Activated gamma-delta T cell (primary cell): ENCODE measurements at places on chromosomes 2 and 18.

DNA sequence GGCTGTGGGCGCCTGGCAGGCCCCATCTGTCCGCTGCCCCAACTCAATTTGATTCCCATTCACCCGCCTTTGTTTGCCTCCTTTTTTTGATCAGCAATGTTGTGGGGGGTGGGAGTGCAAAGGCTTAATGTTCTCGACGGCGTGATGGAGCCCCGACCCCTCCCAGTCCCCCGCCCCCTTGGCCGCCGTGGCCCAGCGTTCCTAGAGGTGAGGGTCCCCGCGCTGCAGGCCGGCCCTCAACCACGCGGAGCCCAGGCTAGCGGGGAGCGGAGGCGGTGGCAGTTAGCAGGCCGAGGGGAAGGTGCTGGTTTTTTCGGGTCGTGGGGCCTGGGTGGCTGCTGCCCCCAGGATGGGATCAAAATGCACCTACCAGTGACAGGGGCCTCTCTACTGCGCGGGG lies 274.7 kb upstream of the SKOR2 start:
- no peak for DNase-seq

- no peak for DNase-seq
Observed at GRCh38 chr2:38074764-38075506, 1.0 kb downstream of the CYP1B1 start.

- no peak for DNase-seq
Observed at GRCh38 chr2:3563521-3563976, 5.4 kb upstream of the RNASEH1 start.

DNA sequence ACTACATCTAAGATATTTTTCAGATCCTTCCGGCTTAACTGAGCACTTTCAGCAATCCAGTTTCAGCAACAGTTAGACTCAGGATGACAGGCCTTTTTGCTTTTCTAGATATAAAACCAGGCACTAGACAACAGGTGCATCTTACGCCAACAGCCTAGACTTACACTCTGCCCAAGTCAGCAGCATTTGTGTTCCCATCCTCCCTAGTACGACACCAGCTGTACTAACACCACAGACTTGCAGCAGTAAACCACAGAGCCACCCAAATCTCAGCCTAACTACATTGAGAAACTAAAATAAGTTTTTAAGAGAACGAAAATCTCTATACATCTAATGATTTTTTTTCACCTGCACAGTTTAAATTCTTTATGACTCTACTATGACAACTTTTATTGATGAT lies 89.9 kb upstream of the DNMT3A start:
- DNase-seq, result no peak

DNA sequence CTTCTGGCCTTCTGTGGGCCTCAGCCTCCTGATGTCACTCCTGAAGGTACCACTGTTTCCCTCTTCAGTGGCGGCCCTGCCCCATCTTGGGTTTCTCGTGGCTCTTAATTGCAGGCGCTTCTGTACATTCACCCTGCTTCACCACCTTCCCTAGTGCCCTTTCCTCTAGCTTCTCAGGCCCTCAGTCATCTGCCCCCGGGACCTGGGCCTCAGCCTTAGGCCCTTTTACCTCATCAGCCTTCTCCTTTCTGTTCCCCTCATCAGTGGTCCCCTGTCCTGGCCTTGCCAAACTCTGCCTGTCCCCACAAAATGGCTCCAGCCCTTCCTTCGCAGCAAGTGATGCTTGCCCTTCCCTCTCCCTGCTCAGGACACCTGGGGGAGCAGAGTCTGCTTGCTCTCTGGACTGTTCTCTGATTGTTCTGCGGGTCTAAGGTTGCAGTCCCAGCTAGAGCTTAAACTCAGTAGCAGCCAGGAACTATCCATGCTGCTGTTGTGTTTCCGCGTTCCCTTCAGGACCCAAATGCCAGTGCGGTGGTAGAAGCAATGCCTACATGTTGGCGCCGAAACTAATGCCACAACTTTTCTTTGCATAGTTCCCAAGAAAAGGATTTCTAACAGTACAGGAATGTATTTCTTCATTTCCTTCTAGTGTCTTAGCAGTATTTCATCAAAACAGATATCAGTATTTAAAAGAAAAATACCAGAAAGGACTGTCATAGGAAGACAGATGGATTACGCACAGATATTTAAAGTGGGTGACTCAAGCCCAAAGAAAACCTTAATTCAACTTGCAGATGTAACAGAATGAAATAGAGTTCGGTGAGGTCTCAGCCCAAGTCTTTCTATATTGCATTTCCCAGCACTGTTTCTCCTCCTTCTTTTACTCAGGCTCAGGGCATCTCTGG lies 7.5 kb downstream of the ASB1 start:
- no peak for DNase-seq

DNA sequence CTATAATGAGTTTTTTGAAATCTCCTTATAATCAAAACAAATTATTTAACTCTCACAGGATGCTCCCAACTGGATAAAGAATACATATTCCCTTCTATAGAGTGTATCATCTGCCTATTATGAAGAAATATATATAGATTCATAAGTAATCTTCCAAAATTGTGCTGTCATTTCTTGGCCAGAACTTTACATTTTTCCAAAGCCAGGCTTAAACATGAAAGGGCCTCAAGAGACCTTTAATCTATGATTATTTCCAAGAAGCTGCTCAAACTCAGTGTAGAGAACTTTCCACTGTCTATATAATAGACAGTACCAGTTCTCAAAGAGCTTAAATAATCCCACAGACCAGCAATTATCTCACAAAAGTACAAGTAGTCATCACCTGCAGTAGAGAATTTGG lies 211.0 kb downstream of the AKAIN1 start:
- no peak for DNase-seq

DNA sequence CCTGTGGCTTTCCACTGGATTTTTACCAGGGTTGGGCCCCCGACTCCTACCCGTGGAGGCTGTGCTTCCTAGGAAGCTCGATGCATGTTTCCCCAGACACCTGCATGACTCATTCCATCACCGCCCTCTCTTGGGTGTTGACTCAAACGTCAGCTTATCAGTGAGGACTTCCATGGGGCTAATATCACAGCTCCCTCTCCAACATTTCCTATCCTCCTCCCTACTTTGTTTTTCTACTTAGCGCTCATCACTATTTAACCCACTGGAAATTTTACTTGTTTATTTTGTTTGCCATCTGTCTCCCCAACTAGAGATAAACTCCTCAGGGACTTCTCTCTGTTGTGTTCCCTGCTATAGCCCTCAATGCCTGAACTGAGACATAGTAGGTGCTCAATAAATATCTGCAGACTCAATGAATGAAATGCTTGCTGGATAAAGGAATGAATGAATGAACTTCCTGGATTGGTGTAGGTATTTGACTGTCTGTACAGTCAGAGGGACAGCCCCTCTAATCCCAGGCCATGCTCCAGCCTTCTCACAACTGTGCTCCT lies 89.7 kb upstream of the MSH2 start:
- no peak for DNase-seq

DNA sequence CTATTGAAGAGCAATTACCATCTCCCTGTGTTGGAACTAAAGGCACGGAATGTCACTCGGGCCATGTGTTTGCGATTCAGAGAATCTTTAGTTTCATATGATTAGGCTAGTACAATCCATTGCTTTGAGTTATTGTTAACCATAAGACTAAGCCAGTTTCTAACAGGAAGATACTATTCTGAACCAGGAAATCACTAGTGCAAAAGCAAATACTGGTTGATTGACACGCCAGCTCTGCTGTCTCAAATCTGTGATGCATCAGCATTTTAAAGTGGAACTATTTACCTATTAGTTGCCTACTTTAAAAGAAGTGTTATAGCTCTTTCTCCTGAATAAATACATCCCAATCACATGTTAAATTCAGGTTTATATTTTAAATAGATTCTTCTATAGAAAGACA lies 61.9 kb downstream of the AFTPH start:
- no peak for DNase-seq

- DNase-seq, result no peak
Observed at GRCh38 chr18:58960946-58961722, 96.5 kb downstream of the ZNF532 start.

GRCh38 chr18:13221869-13222855 lies 3.6 kb downstream of the LDLRAD4 start:
- DNase-seq, result no peak
